Ovary (tissue), 10 donors: ENCODE measurements at places on chromosomes 11 and 22. TPM values are rescaled to one million over a fixed set of nuclear protein-coding genes. Genes with fewer than 3 reads are reported as not detected.

The ZNF214 gene
- total RNA-seq = 6.8 TPM

GRCh38 chr11:59954219-59954847, 9.5 kb upstream of the OOSP4A start:
- no peaks in the 10 kb centered on the region for H3K36me3 ChIP-seq
- no peaks in the 10 kb centered on the region for H3K4me1 ChIP-seq
- no peak overlapping the region for H3K4me3 ChIP-seq
- H3K27ac ChIP-seq = no peak overlapping the region

GRCh38 chr22:29784451-29785361, 17.5 kb downstream of the UQCR10 start:
- H3K4me3 ChIP-seq = no peak overlapping the region
- no peaks in the 10 kb centered on the region for H3K36me3 ChIP-seq
- H3K4me1 ChIP-seq = peaks cover 5% of the 10 kb centered on the region
- H3K27me3 ChIP-seq = no peaks in the 10 kb centered on the region
- peak; percentile 64 for DNase-seq
- no peak overlapping the region for H3K27ac ChIP-seq

DNA sequence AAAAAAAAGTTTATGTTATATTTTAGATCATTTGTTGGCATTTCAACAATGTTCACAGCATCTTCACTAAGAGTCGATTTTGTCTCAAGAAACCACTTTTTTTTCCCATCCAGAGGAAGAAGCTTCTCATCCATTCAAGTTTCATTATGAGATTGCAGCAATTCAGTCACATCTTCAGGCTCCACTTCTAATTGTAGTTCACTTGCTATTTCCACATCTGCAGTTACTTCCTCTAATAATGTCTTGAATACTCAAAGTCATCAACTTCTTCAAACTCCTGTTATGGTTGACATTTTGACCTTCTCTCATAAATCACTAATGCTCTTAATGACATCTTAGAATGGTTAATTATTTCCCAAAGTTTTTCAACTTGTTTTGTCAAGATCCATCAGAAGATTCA, 61.3 kb upstream of the CHORDC1 start:
- H3K4me3 ChIP-seq = no peak overlapping the region
- no peak for DNase-seq

The KCNQ1 gene
- 9.7 TPM for total RNA-seq

The SYNGR1 gene
- 97.5 TPM for total RNA-seq

The PRR33 gene
- not detected for total RNA-seq

DNA sequence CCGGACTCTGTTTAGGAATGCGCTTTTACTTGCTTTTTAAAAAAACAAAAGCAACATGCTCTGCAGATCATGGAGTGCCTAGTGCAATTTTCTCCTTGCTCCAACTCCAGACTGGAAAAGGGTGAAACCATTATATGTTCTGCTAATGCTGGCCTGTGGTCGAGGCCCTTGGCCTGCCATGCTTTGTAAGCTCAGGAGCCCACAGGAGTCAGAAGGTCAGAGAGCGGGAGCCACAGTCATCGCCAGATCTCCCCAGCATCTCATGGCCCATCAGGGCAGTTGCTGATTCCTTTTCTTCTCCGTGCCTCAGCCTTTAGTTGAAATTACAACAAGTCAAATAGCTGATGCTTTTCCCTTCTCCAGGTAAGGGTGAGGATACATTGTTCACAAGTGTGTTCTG, 80.3 kb downstream of the DDIAS start:
- no peaks in the 10 kb centered on the region for H3K4me1 ChIP-seq
- H3K27me3 ChIP-seq = no peaks in the 10 kb centered on the region
- H3K4me3 ChIP-seq = no peak overlapping the region
- no peaks in the 10 kb centered on the region for H3K36me3 ChIP-seq
- H3K27ac ChIP-seq = no peak overlapping the region

- no peak overlapping the region for H3K27ac ChIP-seq
- H3K36me3 ChIP-seq = no peaks in the 10 kb centered on the region
- H3K4me1 ChIP-seq = peaks cover 4% of the 10 kb centered on the region
- DNase-seq = peak; percentile 49
Measured at GRCh38 chr22:47337161-47337621, 574.7 kb downstream of the TBC1D22A start.

The APOA4 gene
- not detected for total RNA-seq

The OR8G1 gene
- not detected for total RNA-seq

- H3K4me3 ChIP-seq = no peak overlapping the region
- no peaks in the 10 kb centered on the region for H3K27me3 ChIP-seq
- no peak for DNase-seq
- no peaks in the 10 kb centered on the region for H3K36me3 ChIP-seq
Measured at GRCh38 chr11:126919147-126919823, 81.3 kb downstream of the KIRREL3 start.

DNA sequence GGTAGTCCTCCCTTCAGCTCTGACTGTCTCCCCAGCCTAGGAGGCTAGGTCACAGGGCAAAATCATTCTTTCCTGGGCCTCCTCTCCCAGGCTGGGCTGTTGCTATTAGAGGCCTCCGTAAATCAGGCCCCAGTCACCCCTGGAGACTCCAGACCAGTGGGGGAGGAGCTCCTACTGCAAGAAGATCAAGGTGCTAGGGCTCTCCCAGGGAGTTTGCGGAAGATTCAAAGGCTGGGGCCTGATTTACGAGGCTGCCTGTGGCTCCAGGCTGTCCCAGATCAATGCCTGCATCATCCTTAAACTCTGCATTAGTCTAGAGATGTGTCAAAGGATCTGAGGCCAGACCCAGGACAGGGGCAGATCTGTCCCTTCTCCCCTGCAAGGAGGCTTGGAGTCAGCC, 346.2 kb downstream of the TENM4 start:
- no peaks in the 10 kb centered on the region for H3K36me3 ChIP-seq
- DNase-seq = no peak
- no peak overlapping the region for H3K27ac ChIP-seq
- H3K4me1 ChIP-seq = peaks cover 17% of the 10 kb centered on the region

DNA sequence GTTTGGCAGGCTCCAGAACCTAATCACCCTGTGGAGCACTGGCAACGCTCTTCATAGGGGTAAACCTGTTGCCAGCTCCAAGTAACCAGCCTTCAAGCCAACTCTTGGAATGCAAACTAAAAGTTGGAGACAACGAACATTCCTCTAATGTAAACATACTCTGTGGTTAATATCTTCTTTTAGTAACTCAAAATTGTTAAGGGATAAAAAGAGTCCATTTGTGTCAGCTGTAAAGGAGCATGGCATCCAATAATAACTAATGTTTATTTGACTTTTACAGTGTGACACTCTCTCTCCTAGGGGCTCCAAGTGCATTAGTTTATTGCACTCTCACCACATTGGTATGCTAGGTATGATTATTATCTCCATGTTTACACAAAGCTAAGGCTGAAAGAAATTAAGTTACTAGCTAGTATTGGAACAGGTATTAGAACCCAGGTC, 31.0 kb upstream of the AMOTL1 start:
- no peaks in the 10 kb centered on the region for H3K36me3 ChIP-seq
- no peak overlapping the region for H3K4me3 ChIP-seq
- H3K27me3 ChIP-seq = no peaks in the 10 kb centered on the region
- H3K27ac ChIP-seq = no peak overlapping the region
- DNase-seq = no peak

GRCh38 chr11:79493555-79494171, 52.8 kb upstream of the TENM4 start:
- peak; percentile 77 for DNase-seq
- H3K27me3 ChIP-seq = no peaks in the 10 kb centered on the region
- no peaks in the 10 kb centered on the region for H3K36me3 ChIP-seq
- H3K27ac ChIP-seq = no peak overlapping the region

The SERHL2 gene
- total RNA-seq = 16.7 TPM

GRCh38 chr22:37461961-37462360, 24.2 kb downstream of the MFNG start:
- DNase-seq = no peak
- H3K4me1 ChIP-seq = no peaks in the 10 kb centered on the region
- no peak overlapping the region for H3K27ac ChIP-seq
- H3K36me3 ChIP-seq = no peaks in the 10 kb centered on the region
- H3K4me3 ChIP-seq = no peak overlapping the region
- no peaks in the 10 kb centered on the region for H3K27me3 ChIP-seq

GRCh38 chr11:14546672-14547071, 26.5 kb upstream of the PSMA1 start:
- H3K27ac ChIP-seq = no peak overlapping the region
- no peaks in the 10 kb centered on the region for H3K36me3 ChIP-seq
- no peaks in the 10 kb centered on the region for H3K27me3 ChIP-seq
- H3K4me1 ChIP-seq = peaks cover 3% of the 10 kb centered on the region
- H3K4me3 ChIP-seq = no peak overlapping the region

DNA sequence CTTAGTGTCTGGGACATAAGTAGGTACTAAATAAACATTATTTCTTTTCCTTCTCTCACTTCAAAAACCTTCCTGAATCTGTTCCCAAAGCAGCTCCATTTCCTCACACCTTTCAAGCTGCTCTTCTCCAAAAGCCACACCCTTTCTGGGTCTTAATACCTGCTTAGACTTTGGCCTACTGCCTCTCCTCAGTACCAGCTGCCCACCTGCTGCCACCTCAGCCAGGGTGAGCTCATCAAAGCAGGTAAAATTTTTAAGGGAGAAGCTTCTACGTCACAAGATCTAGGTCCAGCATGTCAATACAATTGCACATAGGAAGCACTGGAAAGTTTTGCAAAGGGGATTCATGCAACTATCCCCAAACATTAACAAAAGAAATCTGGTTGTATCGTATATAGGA, 108.4 kb downstream of the RPL27A start:
- H3K36me3 ChIP-seq = no peaks in the 10 kb centered on the region
- no peaks in the 10 kb centered on the region for H3K27me3 ChIP-seq
- peaks cover 15% of the 10 kb centered on the region for H3K4me1 ChIP-seq
- H3K27ac ChIP-seq = no peak overlapping the region
- no peak overlapping the region for H3K4me3 ChIP-seq
- DNase-seq = no peak

DNA sequence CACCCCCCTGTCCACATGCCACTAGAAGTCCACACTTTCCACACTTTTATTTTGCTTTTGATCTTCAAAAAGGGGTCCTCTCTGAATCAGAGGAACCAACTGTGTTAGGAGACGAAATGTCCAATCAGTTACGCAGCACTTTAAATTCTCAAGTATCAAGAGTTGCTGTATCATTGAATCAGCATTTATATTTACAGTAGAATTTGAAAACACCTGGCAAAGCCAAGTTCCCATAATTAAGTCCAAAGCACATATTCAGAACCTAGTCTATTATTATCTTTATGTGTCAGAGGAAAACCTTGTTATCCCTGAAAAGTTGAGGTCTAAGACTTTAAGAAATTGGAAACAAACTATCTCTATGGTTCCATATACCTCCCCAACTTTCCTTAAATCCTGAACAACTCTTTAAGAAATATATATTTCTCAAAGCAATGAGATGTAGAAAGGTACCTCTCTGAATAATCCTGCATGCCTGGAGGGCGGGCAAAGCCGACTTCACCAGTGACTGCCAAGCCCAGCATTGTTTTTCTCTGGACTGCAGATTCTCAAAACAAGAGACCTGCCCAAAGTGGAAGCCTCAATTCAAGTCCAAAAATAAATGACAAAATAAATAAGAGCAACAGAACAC, 75.9 kb upstream of the ARFGAP3 start:
- no peak overlapping the region for H3K27ac ChIP-seq
- H3K4me3 ChIP-seq = no peak overlapping the region
- DNase-seq = no peak
- H3K4me1 ChIP-seq = peaks cover 22% of the 10 kb centered on the region
- no peaks in the 10 kb centered on the region for H3K36me3 ChIP-seq

The SGSM1 gene
- total RNA-seq = 1.2 TPM

GRCh38 chr11:94558468-94558867, 8.7 kb upstream of the PIWIL4 start:
- H3K27me3 ChIP-seq = no peaks in the 10 kb centered on the region
- H3K4me1 ChIP-seq = no peaks in the 10 kb centered on the region
- H3K36me3 ChIP-seq = no peaks in the 10 kb centered on the region

The ROM1 gene
- total RNA-seq = 9.6 TPM

The CPT1B gene
- 5.2 TPM for total RNA-seq

GRCh38 chr22:43060183-43060582, 29.0 kb downstream of the TTLL1 start:
- H3K4me3 ChIP-seq = no peak overlapping the region
- peak; percentile 45 for DNase-seq
- no peak overlapping the region for H3K27ac ChIP-seq
- no peaks in the 10 kb centered on the region for H3K4me1 ChIP-seq

DNA sequence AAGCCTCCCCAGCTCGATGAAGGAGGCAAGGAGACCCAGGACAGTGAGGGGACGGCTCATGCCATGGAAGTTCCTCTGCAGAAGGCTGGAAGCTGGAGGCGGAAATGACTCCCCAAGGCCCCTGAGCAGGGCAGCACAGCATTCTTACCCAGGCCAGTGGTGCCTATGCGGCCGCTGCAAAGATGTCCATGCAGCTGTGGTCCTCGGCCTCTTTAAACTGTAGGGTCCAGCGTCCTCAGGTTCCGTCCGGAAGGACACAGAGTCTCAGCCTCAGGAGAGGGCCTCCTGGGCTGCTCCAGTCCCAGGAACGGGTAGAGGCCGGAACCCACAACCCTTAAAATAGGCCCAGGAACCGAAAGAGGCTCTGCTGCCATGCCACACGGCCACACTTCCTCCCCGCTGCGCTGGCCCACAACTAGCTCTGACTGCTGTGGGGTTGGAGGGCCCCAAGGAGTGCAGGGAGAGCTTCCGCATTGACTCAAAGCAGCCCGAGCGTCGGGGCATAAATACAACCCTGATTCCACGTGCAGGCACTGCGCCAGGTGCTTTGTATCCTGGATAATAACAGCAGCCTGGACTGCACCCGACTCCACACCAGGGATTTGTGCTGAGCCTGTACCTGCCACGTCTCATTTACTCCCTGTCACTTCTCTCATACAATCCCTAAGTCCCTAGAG, 5.5 kb downstream of the KIAA0930 start:
- no peaks in the 10 kb centered on the region for H3K27me3 ChIP-seq
- DNase-seq = no peak
- H3K4me1 ChIP-seq = peaks cover 7% of the 10 kb centered on the region
- H3K36me3 ChIP-seq = no peaks in the 10 kb centered on the region

DNA sequence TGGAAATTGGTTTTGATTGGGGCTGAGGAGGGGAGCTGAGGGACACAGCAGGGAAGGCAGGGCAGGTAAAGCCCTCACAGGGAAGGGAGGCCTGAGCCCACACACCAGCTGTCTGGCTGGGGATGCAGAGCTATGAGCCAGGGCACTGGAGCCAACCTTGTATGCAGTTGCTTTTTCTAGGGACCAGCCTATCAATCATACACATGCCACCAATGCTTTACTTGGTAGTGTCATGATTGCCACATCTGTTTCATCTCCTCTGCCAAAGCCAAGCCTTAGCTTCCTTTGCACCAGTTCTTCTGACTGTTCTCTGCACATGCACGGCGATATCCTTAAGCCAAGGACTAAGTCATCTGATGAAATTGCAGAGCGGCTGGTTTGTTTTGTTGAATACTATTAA, 207.1 kb upstream of the PLET1 start:
- H3K4me1 ChIP-seq = no peaks in the 10 kb centered on the region
- no peak for DNase-seq
- H3K27me3 ChIP-seq = no peaks in the 10 kb centered on the region
- no peak overlapping the region for H3K4me3 ChIP-seq
- H3K27ac ChIP-seq = no peak overlapping the region
